ENCODE measurements at places on chromosomes 7 and 10.

GRCh38 chr7:136290351-136290750 lies 313.2 kb upstream of the MTPN start:
- no peak for DNase-seq

- DNase-seq = peak; percentile 11
Observed at GRCh38 chr7:135877805-135878204, 99.4 kb downstream of the MTPN start.

GRCh38 chr7:103576641-103577040 lies 130.6 kb upstream of the SLC26A5 start:
- no peak for DNase-seq

DNA sequence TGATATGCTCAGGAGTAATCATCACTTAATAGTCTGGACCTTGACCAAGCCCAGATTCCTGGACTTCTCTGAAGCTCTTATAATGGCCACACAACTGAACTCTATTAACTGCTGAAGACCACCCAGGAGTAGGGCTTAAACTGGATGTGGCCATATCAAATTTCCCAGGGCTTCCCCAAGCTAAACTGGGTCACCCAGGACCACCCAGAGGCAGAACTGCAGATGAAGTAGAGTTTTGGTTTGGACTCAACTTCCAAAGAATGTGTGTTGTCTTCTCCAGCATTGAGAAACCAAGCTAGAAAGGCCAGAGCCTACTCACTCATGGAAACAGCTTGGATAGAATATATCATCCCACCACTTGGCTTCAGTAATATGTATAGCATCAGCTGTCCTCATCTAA lies 358.2 kb upstream of the MEOX2 start:
- no peak for DNase-seq

- no peak for DNase-seq
Observed at GRCh38 chr7:17434191-17434590, 135.7 kb downstream of the AHR start.
